ENCODE measurements at places on chromosomes 4 and X.

- DNase-seq: no peak
Measured at GRCh38 chrX:19897091-19897490, 9.7 kb upstream of the SH3KBP1 start.

DNA sequence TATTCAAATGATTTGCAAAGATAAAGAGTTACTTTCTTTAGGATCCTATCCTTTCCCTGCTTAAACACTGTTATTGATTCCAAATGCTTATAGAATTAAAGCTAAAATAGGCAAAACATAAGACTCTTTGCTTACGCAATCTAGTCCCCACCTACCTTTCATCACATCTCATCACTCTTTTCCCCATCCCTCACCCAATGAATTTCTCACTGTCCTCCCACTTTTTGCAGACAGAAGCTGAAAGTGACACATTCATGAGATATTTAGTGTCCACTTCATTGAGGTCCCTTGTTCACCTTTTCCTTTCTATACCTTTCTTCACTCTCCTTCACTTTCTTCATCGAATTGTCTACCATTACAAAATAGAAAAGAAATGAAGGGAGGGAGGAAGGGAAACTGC is 424 bp downstream of the SATL1 start:
- DNase-seq: no peak

GRCh38 chr4:56127716-56128115 is 179.0 kb downstream of the CEP135 start:
- DNase-seq: no peak

DNA sequence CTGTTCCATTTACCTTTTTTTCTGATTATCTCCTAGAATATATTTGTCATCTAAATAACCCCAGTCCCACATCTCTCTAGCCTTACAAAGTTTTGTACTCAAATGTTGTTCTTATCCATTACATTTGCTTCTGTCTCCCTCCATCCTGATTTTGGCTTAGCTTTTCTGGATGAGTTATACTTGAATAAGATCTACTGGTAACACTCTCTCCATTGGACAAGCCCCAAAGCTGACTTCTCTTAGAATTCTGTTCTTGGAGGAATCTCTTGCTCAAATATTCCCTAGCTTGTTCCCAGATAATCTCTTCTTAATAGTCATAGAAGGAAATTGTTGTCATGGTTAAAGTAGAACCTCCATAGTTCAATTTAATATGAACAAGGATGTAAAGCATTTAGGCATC is 115.5 kb upstream of the HS3ST1 start:
- DNase-seq: no peak

GRCh38 chr4:181970366-181970765 is 272.8 kb upstream of the TENM3 start:
- DNase-seq: no peak

Data from vagina (tissue), 2 donors.